Muscle of back (tissue), 13 donors: ENCODE measurements at places on chromosomes 5 and 9. TPM values are rescaled to one million over a fixed set of nuclear protein-coding genes. Genes with fewer than 3 reads are reported as not detected.

DNA sequence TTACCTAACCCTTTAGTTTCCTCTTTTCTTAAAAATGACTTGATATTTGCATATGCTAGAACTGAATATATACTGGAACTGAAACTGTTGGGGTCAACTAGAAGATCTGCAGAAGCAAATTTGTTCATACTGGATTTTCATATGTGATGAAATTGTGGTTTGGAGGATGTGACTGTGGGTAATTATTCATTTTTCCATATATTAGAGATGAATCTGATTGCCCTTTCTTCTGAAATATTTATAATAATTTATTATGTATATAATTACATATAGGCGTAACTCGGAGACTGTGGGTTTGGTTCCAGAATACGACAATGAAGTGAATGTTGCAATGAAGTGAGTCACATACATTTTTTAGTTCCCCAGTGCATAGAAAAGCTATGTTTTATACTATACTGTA is 149.1 kb downstream of the ATP10B start:
- no peak for DNase-seq

DNA sequence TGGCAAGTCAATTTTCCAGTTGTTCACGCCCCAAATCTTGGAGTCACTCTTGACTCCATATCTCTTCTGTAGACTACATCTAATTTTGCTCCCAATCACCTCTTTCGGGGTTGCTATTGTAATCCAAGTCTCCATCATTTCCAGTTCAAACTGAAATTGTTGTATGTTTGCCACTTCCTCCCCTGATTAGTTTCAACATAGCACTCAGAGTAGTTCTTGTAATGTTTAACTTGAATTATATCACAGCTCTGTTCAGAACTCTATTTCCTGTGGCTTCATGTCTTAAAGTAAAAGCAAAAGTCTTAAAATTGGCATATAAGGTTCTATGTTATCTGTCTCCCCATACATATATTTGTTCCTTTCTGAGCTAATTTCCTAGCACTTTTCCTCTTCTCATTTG is 348.5 kb upstream of the RIOK2 start:
- DNase-seq = no peak

- DNase-seq = no peak
Measured at GRCh38 chr5:159629158-159629557, 287.1 kb upstream of the ADRA1B start.

Gene PCDHB4
- polyA plus RNA-seq = 2.8 TPM

DNA sequence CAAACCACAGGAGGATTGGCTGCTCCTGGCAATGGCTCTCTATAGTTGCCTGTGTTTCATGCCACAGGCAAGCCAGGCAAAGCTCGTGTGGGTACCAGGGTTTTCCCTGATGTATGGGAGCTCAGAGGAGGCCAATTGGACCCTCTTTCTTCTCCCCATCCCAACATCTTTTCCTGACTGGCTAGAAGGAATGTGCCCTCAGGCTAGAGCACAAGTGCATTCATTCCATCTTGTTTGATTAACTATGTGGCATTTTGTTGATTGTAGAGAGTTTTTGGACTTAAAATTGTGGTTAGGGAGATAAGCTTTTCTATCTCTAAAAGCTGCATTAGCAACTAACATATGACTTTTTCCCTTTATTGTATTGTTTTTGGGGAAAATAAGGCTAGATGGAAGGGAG is 561.3 kb downstream of the PSAT1 start:
- DNase-seq = no peak

Gene GABBR2
- 0.74 TPM for polyA plus RNA-seq

- DNase-seq = peak; percentile 92
Measured at GRCh38 chr9:35748858-35749514, at the start of the genes GBA2 and RGP1. Gene GBA2, minus strand, starts transcription at chr9:35749228. Its CDS starts 524 bp downstream, at chr9:35748704. Gene RGP1, plus strand, starts transcription at chr9:35749287. Its CDS starts 469 bp downstream, at chr9:35749756.

DNA sequence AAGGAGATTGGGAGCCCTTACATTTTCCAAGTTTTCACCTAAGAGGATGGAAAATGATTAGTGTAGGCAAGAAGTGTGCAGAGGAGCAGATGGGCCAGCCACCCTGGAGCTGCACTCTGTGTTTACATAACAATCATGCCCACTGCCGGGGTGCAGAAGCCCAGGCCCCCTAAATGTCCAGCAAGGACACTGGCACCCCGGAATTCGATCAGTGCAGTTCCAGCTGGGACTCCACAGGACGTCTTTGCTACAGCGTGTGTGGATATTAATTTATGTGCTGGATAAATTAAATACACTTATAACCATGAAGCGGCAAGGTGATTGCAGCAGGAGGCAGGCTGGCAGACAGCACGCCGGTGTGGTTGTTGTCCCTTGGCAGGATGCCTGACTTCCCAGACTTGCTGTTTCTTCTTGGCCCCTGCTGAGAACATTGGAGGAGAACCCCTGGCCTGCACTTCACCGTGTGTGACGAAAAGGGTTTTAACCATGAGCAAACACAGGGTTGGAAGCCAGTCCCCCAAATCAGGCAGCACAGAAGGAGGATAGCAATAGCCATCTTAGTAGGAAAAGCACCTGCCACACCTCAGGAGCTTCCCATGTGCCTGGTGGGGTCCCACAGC is 73.7 kb downstream of the GADD45G start:
- DNase-seq = no peak

DNA sequence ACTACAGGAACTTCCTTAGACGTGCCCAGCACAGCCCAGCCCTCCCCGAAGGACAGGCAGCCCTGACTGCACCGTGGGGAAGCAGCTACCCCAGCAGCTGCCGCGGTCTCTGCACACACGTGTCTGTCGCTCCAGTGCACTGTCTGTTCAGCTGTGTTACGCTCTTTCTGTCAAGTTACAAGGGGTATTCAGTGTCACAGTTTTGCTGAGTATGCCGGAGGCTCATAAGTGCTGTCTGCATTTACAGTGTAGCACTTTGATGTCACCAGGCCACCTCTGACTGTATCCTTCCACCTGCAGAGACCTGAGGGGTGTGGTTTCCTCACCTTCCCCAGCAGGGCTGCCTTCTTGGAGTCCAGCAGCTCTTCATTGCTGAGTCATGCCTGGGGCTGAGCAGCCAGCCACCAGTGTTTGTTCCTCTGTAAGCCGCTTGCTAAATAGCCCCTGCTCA is 126.8 kb downstream of the EHMT1 start:
- peak; percentile 40 for DNase-seq

GRCh38 chr9:13932528-13933267 is 381.2 kb downstream of the NFIB start:
- no peak for DNase-seq

Gene PCDHB3
- polyA plus RNA-seq = 2.6 TPM

- DNase-seq = no peak
Measured at GRCh38 chr5:151222790-151223446, 974 bp downstream of the CCDC69 start.

DNA sequence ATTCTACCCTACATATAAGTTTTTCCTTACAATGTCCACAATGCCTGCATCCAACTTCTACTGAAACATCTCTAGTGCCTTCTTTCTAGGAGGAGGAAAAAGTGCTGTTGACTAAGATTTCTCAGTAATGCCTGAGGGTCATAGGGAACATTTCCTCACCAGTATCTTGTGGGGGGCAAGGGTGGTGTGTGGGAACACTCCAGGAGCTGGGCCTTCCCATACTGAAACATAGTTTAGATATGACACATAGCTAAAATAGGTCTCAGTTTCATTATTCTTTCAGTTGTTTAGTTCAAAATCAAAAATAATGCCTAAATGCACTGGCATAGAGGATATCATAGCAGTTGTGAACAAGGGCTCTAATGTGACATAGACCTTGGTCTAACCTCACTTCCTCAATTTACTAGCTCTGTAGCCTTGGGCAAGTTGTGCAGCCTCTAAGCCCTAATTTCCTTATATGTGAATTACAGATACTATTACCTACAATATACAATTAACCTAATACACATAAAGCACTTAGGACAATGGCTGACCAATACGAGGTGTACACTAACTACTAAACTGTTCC is 66.1 kb downstream of the HAPLN1 start:
- DNase-seq = no peak

- no peak for DNase-seq
Measured at GRCh38 chr5:152861231-152861630, 456.2 kb upstream of the NMUR2 start.

Gene NTNG2
- 0.47 TPM for polyA plus RNA-seq

Gene HAPLN1
- polyA plus RNA-seq = 0.19 TPM

DNA sequence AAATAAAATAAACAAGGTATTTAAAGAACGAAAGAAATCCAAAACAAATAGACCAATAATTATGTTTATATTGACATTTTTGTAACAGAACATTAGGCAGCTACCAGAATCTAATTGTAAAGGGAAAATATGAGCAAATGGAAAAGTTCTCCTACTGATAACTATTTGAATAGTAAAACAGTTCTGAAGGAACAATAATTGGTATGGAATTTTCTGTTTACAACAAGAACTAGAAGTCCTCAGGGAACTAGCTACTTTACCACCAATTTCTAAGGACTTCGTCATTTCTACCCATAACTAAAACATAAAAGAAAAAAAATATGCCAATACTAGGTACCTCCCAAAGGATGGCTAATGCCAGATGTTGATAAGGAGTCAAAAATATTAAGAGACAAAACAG is 58.5 kb downstream of the AP3B1 start:
- DNase-seq = no peak

DNA sequence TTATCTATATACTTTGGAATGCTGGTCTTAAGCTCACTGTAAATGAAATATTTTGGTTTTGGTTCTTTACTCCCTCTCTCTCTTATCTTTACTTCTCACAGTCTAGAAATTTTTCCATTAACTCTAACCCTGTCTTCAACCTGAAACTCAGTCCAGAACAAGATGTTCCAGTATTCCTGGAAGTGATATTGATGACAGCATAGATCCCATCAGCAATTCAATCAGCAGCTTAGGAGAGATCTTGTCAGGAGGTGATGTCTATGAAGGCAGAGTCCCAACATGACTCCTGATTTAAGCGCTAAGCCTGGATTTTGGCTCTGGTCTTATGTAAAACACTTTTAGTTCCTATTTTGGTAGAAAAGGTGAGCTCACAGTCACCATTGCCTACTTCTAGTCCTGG is 52.6 kb downstream of the RFK start:
- DNase-seq = no peak

Gene ADAMTSL1
- 17.3 TPM for polyA plus RNA-seq

DNA sequence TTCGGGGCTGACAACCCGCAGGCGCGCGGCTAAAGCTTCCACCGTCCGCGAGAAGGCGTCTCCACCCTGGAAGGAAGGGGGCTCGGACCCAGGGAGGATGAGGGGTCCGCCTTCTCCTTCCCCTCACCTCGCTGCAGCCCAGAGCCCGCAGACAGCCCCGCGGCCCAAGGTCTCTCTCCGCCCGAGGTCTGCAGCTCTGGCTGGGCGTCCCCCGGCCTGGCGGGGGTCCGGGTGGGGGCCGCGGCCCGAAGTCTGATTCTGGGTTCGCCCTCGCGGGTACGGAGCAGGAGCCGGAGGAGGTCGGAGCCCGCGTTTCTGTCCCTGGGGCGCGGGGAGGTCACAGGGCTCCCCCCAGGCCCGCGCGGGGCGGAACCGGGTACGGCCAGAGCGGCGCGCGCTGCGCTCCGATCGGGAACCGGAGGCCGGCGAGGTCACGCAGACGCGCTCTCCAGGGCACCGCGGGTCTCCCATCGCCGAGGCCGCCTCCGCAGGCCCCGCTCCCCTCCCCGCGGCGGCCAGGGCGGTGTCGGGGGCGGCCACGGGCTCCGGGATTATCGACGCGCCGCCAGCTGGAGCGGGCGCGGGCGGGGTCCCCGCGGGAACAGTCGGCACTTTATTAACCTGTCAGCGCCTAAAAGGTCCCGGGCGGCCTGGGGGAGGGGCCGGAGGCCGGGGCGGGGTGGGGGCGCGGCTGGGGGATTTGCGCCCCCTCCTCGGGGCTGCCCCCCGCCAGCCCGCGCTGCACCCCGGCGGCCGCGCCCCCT is 11.6 kb downstream of the LHX3 start:
- no peak for DNase-seq

DNA sequence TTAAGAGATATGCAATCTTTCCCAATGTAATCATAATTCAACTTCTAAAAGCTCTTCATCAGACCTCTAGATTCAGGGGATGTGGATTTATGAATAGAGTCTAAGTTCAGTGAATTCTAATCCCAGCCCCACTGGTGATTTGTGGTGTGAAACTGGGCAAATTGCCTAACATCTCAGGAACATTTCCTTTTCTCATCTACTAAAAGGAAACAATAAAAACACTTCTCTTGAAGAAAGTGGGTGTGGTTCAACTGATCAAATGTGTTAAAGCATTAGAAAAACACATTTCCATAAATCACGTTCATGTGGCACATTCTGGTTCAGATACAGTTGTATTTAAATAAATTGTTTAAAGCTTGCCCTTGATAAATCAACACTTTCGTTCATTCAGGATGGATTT is 631.7 kb upstream of the CDH6 start:
- DNase-seq = no peak

GRCh38 chr5:110321117-110321516 is 405.4 kb downstream of the TMEM232 start:
- DNase-seq = no peak

Gene BNIP1
- 12.4 TPM for polyA plus RNA-seq
